ENCODE measurements at places on chromosomes 2 and 18.

DNA sequence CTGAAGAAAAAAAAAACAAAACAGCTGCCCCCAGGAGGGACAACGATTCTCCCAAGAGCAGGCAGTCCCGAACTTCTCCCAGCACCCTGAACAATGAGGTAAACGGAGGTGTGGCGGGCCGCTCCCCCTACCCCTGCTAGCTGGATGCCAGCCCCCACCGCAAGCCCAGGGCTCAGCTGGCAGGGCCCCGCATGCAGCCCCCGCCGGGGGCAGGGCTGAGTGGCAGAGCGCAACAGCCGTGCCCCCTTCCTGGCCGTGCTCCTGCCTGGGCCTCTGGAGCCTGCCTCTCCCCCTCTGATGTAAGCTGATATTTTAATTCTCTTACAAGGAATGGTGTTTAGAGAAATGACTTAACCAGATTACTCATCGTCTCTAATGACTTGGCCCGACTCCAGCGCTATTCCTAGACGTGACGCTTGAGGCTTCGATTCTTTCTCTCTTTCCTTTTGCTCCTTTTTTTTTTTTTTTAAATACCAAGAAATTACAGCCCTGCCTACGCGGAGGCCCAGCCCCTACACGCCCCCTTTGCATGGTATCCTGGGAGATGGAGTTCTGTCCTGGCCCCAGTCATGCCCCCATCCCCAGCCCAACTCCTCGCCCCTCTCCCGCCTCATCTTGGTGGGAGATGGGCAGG, 4.6 kb upstream of the ARID5A start:
- peak; percentile 90 for DNase-seq

GRCh38 chr2:75068546-75068945, 110.1 kb downstream of the POLE4 start:
- no peak for DNase-seq

GRCh38 chr2:226137201-226137811, 662.3 kb downstream of the IRS1 start:
- no peak for DNase-seq

DNA sequence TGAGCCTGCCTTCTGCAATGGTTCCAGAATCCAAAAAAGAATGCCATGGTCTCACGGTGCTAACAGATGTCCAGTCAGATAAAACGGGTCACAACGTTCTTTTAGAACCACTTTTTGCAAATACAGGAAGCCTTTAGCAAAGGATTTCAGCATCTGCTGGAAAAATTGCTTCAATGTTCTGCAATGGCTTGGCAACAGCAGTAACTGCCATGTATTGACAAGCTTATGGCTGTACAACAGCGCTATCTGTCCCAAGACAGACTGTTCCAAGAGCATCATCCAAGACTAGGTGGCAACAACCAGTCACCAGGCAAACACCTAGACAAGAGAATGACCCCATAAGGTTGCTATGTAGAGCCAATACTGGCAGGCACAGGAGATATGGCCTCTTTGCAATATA, 37.6 kb upstream of the RIOK3 start:
- DNase-seq, result no peak

GRCh38 chr2:134910763-134911399, 7.7 kb upstream of the CCNT2 start:
- no peak for DNase-seq

DNA sequence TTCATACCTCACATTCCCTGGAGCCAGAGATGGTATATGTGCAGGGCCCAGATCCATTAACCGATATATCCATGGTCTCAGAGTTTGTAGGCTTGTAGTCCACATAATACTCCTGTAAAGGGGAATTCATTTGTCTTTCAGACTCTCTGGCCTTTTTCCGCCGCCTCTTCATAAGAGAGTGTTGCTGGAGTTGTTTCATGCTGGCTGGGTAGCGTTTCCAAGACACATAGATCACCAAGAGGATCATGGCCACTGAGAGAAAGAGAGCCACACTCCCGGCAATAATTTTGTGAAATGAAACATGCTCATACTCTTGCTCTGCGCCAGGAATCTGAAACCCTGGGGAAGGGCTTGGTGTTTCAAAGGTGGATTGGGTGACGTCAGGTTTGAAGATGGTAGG, 3.9 kb downstream of the LRRTM4 start:
- DNase-seq, result no peak

DNA sequence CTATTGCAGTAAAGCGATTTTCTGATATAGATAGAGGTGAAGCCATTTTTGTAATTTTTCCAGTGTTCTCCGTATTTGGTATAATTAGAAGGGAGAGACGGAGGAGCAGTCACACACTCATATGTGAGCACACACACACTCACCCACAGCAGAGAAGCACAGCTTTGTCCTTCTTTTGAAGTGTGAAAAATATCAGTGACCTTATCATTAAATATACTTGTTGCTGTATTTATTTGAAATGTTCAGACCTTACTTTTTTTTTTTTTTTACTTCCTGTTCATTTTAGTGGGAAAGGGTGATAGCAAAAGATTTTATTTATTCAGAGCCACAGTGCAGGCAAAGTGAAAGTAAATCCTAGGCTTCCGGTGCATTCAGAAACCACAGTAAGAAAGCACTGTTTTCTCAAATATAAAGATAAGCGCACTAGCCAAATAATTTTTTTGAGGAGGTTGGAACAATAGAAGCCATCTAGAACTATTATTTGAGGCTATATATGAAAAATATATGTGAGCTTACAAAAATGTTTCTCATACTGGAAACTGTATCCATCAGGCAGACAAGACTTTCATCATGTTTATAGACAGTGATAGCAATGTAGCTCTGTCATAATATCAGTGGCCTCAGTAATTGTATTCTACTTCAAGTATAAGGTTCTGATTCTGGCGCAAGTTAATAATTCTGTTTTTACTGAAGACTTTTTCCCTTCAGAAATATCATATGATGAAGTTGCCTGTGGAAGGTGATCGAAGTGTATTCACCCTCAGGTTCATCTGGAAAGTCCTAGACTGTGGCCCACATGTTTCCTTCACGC, 37.2 kb downstream of the TSHZ1 start:
- peak; percentile 45 for DNase-seq

DNA sequence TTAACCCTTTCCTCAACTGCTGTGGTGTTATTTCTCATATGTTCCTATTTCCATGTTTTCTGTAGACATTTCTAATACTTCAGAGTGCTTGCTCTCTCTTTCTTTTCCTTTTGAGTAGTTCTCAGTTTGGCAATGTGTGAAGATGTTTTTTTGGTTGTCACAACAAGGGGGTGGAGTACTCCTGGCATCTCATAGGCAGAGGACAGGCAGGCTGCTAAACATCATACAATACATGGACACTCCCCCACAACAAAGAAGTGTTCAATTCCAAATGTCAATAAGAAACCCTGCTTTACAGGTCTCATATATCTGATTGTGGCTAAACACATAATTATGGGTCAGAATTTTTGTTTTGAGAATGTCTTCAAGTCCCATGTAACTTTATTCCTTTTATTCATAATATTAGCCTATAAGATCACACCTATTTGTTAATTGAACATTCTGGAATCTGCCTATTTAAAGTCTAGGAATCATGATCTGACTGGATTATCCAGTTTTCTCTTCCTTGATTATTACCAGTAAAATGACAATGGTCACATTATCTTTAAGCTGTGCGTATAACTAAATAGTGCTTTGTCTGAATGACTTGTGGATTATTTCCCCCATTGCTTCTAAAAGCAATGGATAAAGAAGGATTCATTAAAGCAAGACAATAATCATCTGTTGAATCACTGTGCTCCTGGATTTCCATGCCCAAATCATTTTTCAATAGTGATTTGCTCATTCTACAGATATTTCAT, 46.8 kb upstream of the ITPRID2 start:
- DNase-seq, result no peak

DNA sequence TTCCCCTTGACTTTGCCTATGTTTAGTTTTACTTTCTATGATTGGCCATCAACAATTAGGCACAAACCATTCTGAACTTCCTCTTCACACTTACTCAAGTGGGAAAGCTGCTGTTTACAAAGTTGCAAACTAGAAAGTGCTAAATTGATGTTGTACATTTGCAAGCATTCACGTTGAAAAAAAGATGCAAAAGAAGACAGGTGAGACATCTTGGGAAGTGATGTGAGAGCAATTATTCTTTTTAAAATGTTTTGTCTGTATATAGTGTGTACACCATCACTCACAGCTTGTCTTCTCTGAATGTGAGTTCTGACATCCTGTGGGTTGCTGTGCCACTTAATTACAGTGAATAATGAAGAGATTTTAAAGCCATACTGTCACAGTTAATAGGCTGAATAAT, 874.1 kb upstream of the LRATD1 start:
- no peak for DNase-seq

All from activated CD4-positive, alpha-beta T cell treated with anti-CD3 and anti-CD28 coated beads, Interleukin-10, Interleukin-2, amounts not matched to agents 100 ng/mL and 50 ng/mL, durations not matched to agents 16 hours and 8 hours (primary cell).